ENCODE measurements at places on chromosomes 7 and 10.

GRCh38 chr7:130489140-130489983 lies 2.5 kb upstream of the MEST start:
- peak; percentile 58 for DNase-seq

GRCh38 chr10:95552679-95553342 lies 8.4 kb downstream of the SORBS1 start:
- no peak for DNase-seq

- no peak for DNase-seq
Observed at GRCh38 chr10:47090042-47090441, 178.8 kb downstream of the PTPN20 start.

DNA sequence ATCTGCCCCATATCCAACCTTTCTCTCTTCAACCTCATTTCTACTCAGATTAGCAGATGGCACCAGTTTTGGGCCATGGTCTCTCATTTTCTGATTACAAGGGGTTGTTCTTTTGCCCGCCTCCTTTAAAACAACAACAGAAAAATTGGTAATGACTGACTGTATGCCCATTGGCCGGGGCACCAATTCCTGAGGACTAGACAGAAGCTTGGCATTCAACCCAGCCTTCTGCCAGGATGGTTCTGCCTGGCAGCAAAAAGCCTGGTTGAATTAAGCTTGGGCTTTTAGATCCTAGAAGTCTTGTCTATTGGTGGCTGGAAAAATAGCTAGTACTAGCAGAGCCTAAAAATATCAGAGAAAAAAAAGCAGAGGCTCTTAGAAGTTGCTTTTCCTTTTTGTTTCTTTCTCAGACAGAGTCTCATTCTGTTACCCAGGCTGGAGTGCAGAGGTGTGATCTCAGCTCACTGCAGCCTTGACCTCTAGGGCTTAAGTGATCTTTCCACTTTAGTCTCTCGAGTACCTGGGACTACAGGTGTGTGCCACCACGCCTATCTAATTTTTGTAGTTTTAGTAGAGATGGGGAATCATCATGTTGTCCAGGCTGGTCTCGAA lies 402.6 kb downstream of the AUTS2 start:
- DNase-seq, result no peak

DNA sequence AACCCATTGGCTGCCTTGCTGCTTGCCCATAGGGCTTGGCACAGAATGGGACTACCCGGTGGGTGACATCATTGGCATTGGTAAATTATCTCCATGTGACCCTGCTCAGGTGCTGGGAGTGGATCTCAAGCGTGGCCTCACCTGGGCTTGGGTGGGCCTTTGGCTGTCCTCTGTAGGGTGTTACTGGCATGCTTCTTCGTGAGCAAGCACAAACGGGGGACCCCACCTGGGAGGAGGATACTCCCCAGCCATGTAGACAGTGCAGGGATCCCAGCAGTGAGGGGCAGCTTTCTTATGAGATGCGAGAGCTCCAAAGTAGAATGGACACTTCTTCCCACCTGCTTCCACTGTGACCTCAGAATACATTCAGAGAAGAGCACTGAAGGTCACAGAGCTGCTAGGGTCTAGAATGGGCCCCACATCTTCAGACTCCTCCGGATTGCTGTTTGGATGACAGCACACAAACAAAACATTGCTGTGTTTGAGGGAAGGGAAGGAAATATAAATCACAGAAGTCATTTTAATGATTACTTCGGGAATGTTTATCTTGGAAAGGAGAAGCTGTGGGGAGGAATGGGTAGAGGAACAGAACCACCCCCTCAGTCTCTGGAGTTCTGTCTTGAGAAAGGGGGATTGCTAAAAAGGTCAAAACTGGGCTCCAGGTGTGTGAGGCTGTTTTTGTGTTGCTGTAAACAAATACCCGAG lies 75.9 kb downstream of the SH2D4B start:
- no peak for DNase-seq

DNA sequence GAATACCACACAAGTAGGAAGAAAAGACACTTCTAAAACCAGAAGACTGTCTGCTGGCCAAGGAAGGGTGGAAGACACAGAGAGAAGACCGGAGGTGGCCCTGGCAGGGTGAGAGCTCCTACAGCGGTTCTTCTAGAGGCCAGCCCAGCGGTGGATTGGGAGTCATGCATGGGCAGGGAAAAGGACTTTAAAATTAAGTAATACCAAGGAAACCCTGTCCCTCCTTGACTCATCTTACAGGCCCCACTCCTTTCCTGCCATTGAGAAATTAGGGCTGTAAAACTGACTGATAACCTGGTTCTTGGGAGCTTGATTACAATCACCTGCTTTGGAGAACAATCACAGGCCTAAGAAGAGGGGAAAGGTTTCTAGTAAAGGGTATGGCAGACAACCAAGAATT lies 16.1 kb downstream of the CALML3 start:
- no peak for DNase-seq

- DNase-seq, result peak; percentile 79
Observed at GRCh38 chr7:141649865-141650634, 51.9 kb downstream of the DENND11 start.

DNA sequence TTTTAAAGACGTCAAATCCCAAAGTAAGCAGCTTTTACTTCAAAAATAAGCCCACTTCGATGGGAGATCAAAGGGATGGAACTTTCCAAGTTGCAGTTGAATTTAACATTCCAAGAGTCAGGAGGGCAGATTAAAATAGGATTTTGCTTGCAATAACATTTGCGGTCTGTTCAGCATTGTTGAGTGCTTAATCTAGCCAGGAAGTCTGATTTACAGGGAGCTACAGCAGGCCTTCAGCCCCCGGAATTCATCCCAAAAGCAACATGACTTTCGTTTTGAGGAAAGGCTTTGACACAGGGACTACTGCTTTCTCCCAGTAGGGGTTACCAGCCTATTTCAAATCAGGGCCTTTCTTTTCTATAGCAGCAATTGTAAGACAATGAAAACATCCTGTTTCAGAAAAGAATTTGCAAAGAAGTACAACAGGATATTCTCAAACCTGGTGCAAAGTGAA lies 279.6 kb upstream of the PITRM1 start:
- peak; percentile 43 for DNase-seq

DNA sequence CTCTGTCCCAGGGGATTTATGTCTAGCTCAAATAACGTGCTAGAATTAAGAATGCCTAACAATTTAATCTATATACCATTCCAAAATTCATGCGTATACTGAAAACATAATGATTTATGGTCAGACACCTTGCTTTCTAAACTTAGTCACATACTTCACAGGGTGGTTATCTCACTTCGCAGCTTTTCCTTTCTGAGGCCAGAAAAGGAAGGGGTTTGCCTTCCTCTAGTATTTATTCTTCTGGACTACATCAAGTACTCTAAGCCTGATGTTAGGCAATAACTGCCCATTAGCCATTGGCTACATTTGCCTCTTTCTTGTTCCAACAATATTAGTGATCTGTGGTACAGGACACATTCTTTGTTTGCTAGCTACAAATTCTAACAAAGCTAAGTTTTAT lies 72.6 kb upstream of the FHIP2A start:
- no peak for DNase-seq

GRCh38 chr7:131480384-131481315 lies 75.8 kb downstream of the PODXL start:
- no peak for DNase-seq

- DNase-seq, result no peak
Observed at GRCh38 chr10:17427666-17428350, 26.6 kb downstream of the ST8SIA6 start.

- DNase-seq, result no peak
Observed at GRCh38 chr7:96636342-96636860, 73.2 kb downstream of the SEM1 start.

GRCh38 chr7:46321556-46322205 lies 400.6 kb upstream of the IGFBP3 start:
- peak; percentile 38 for DNase-seq

GRCh38 chr10:128078136-128078969 lies 47.9 kb downstream of the MKI67 start:
- DNase-seq, result no peak

DNA sequence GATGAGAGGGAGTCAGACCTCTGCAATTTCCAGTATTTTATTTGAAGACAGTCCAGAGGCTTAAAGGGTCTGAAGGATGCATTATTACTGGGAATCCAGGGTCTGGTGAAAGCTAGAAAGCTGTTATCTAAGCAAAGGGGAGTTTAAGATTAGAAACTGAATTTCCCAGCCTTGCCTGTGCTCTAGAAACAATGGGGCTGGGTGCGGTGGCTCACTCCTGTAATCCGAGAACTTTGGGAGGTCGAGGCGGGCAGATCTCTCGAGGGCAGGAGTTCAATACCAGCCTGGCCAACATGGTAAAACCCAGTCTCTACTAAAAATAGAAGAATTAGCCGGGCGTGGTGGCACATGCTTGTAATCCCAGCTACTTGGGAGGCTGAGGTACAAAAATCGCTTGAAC lies 71.5 kb upstream of the ANLN start:
- DNase-seq, result no peak

DNA sequence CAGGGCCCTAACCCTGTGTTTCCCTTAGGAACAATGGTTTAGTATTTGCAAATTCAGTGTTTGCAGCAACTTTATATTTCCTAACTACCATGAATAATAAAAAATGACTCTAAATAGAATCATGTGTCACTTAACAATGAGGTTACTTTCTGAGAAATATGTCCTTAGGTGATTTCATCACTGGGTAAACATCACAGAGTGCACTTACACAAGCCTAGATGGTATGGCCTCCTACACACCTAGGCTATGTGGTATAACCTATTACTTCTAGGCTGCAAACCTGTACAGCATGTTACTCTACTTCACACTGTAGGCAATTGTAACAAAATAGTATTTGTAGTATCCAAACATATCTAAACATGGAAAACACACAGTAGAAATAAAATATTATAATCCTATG lies 1174.6 kb upstream of the LRRTM3 start:
- DNase-seq, result peak; percentile 68

- no peak for DNase-seq
Observed at GRCh38 chr7:111168182-111168581, 77.3 kb downstream of the LRRN3 start.

DNA sequence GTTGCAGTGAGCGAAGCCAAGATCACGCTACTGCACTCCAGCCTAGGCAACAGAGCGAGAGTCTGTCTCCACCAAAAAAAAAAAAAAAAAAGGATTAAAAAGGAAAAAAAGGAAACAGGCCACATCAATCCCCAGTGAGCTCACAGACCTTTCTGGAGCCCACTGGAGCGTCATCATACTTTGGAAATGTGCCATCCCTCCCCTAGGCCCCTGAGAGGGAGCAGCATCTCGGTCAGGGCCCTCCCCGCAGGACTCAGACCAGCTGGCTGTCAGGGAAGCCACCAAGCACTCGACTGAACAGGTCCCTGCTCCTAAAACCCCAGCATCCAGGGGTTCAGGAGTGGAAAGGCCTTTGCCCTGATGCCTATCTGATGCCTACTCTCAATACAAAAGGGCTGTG lies 97.9 kb upstream of the SH2B2 start:
- no peak for DNase-seq

DNA sequence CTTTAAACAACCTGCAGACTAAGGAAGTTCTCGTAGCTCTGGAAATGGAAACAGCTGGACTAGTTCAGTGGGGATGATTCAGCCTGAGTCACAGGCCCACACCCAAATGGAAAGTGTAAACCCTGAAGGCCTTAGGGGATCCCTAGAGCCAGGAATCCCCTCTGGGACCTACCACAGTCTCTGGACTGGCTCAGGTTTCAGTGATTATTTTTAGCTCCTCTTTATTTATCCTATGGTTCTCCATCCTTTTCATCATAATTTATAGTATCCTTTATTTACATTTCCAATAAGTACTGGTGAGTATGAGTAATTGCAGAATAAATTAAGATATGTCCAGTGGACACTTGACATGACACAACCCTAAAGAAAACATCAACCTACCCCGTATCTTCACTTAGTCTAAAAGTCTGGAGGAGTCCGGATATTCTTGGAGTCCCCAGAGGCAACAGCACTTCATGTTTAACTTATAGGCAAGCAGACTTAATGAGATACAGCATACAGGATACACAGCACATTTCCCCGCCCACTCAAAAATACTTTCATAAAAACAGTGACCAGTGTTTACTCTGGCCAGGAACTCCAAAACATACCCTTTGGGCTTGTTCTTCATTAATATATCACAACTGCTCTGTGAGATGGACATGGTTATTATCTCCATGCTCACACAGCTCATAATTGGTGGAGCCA lies 28.4 kb upstream of the SEMA3E start:
- DNase-seq, result peak; percentile 82

- DNase-seq, result no peak
Observed at GRCh38 chr10:121237718-121238117, 360.5 kb downstream of the FGFR2 start.

DNA sequence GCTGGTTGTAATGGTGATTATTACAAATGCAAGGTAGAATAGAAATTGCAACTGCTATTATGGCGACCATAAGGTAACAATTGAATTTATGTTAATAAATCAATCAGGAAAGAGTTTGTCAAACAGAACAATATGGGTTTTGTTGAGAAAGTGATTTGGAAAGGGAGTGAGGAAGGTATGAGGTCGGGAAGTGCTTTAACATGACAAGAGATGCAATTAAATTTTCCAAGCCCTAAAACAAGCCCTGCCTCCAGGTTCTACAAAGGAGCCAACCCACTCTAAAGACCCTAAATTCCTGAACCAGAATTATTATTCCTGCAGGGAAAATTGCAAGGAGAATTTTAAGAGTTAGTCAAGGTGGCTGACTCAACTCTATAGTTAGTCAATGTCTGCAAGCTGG lies 363.7 kb downstream of the BMPER start:
- DNase-seq, result peak; percentile 15

GRCh38 chr10:89278034-89278535 lies 23.8 kb upstream of the IFIT2 start:
- peak; percentile 98 for DNase-seq

GRCh38 chr7:102236592-102237287 lies 49.9 kb upstream of the SH2B2 start:
- peak; percentile 23 for DNase-seq

GRCh38 chr7:145718129-145718528 lies 398.5 kb upstream of the CNTNAP2 start:
- DNase-seq, result no peak

DNA sequence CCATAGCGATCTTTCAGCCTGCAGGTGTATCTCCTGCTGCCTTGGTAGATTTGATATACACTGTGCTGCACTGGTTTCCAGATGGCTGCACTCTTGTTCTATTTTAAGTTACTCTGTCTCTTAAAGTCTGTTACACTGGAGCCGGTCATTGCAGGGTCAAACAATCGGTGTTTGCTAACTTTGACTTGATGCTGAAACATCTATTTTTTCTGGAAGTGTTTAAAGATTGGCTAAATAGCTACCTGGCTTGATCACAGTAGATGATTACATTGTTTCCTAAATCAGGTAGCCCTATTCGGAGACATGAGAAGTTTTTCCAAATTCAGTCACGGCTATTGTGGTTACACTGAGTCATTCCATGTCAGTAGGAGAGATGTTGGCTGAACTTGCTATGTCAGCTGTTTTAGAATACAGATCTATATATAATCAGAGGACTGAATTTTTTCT lies 574.8 kb downstream of the ETV1 start:
- DNase-seq, result peak; percentile 24

GRCh38 chr7:780516-780915 lies 51.8 kb upstream of the SUN1 start:
- DNase-seq, result no peak

DNA sequence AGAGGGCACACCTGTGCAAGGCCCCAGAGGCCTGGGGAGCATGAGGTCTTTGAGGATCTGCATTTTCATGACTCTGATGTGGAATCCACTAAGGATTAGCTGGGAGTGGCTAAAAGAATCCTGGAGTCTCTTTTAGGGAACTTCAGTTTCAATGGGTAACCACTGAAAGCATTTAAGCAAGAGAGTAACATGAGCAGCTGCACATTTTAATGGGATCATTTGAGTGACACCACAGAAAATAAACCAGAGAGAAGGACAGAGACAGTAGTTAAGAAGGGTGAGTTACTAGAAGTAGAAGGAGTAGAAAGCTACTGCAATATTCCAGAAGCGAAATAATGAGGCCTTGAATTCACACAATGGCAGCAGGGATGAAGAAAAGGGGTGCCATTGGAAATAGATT lies 5.2 kb downstream of the GOT1 start:
- no peak for DNase-seq

Data from foreskin keratinocyte (primary cell).